Activated CD4-positive, alpha-beta T cell treated with anti-CD3 and anti-CD28 coated beads, Interleukin-2, Interleukin-6, amounts not matched to agents 100 ng/mL and 50 ng/mL, durations not matched to agents 16 hours and 8 hours (primary cell): ENCODE measurements at places on chromosomes 12 and 14.

DNA sequence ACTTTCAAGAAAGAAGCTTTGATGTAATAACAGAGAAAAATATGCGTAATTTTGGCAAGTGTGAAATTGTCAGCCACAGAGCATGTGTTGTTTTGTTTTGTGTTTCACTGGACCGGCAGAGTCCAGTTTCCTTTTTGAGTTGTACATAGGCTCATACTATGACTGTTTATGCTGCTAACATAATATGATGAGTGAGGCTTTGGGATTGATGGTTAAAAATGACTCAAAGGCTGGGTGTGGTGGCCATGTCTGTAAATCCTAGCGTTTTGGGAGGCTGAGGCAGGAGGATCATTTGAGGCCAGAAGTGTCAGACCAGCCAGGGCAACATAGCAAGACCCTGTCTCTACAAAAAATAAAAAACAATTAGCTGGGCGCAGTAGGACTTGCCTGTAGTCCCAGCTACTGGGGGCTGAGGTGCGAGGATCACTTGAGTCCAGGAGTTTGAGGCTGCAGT lies 487.9 kb downstream of the PCNX1 start:
- DNase-seq = peak; percentile 49

DNA sequence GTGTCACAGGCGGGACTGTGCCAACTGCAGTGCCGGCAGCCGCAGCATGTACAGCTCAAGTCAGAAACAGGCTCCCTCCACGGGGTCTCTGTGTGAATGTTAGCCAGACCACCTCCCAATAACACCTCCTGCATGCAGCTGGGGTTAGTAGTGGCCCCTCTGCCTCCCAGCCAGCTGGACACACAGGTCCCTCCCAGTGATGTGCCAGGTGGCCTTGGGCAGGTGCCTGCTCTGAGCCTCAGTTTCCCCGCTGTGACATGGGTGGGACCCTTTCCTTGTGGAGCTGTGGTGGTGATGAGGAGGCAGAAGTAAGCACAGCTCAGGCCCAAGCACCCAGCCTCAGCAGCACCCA lies 139.9 kb downstream of the ADGRD1 start:
- DNase-seq = no peak

GRCh38 chr12:102567031-102567985 lies 86.9 kb upstream of the IGF1 start:
- DNase-seq = no peak

- DNase-seq = no peak
These were observed 6.6 kb upstream of the ABCD4 start for GRCh38 chr14:74309125-74310022.

DNA sequence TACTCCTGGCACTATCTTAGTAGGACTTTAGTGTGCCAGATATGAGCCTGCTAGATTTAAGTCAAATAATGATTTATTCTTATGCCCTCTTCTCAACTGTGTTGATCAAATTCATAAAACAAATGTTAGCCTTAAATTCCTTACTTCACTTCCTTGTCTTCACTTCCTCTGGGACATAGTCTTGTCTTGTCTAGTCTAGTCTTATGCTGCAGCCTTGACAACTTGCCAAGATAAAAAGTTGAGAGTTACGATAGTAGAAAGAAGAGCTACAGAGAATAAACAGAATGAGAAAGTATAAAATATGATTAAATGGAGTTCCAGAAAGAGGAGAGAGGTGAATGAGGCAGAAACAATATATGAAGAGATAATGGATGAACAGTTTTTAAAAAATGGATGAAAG lies 378.1 kb downstream of the DAD1 start:
- no peak for DNase-seq

GRCh38 chr14:68380329-68380741 lies 412.5 kb downstream of the ZFP36L1 start:
- DNase-seq = no peak

- peak; percentile 84 for DNase-seq
These were observed 8.1 kb upstream of the RNF34 start for GRCh38 chr12:121391619-121392324.

DNA sequence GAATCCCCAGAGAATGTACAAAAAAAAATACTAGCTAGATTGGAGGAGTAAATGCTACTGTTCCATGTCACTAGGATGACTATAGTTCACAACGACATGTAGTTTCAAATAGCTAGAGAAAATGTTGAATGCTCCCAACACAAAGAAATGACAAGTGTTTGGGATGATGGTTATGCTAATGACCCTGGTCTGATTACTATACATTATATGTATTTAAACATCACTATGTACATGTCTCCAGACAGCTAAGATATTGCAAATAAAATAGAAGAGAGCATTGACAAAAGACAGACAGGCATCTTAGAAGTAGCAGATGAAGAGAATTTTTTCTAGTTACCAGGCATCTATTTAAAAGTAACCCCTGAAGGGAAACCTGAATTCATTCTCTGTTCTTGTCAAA lies 281.6 kb upstream of the SLC16A7 start:
- no peak for DNase-seq

GRCh38 chr12:85006206-85006605 lies 29.9 kb downstream of the TSPAN19 start:
- DNase-seq = no peak

- DNase-seq = no peak
These were observed 191.4 kb downstream of the KITLG start for GRCh38 chr12:88388566-88389540.

GRCh38 chr14:95597784-95598211 lies 62.9 kb downstream of the GLRX5 start:
- no peak for DNase-seq

DNA sequence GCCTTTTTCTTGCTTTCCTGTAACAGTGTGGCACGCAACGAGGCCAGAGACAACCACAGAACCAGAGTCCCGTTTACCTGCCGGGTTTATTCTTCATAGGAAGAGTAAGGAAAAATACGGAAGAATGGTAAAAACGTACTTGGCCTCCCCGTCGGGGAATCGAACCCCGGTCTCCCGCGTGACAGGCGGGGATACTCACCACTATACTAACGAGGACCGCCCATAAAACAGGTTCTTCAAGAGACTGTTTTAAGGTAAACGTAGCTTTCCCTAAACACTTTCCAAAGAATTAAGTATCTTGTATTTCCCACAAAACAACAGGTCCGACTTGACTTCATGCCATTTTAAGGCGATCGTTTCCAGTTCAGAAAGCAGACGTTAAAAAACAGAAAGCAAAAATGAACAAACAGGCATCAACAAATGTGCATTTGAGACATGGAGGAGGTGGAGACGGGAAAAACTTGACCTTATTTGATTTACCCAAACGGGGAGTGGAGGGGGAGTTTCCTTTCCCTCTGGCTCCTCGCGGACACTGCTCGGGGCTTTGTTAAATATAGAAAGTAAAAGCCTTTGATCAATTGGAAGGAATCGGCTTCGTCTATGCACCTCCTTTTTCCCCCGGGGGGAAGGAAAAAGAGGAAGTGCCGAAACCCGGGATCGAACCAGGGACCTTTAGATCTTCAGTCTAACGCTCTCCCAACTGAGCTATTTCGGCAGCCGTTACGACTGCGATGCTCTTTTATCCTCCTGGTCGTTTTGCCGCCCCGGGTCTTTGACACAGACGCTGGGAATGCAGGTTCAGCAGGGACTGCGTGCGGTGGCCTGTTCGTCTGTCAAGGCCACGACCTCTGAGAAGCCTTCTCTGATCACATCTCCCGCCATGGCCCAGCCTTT lies 13.0 kb upstream of the UBC start:
- peak; percentile 94 for DNase-seq

DNA sequence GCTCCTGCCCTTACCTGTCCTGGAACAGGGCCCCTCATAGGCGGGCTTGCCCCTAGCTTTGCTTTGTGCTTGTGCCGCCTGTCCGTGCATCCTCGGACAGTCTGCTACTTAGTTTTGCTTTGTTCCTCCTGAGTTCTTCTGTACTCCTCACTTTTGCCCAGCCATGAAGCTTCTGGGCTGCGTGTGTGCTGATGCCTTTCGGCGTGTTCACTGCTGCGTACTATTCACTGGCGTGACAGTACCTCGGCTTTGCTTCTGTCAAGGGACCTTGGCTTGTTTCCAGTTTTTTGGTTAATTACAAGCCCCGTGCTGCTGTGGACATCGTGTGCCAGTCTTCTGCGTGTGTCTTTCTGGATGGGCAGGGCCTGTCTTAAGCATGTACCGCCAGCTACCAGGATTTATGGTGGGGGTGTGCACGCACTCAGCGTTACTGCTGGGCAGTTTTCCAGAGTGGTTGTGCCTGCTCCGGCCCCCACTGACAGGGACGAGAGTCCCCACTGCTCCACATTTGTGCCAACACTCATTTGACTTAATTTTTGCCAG lies 2.5 kb downstream of the PACS2 start:
- DNase-seq = no peak

GRCh38 chr12:81386101-81386500 lies 308.2 kb downstream of the ACSS3 start:
- no peak for DNase-seq

DNA sequence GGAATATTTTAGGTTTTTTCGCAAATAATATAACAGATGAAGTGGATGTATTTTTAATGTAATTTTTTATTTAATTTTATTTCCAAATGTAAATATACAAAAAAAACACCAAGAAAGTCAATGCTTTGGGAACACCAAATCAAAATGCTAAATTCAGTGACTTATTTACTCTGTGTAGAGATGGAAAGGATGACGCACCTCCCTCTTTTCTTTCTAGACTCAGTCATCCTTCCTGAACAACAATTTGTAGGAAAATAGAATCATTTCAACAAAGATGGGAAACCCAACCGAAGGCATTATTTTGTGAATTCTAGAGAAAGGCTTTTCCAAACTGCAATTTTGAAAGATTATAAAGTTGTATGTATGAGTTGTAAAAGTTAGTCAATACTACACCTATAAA lies 57.7 kb downstream of the CCER1 start:
- DNase-seq = no peak

GRCh38 chr14:47536341-47536740 lies 139.1 kb downstream of the MDGA2 start:
- DNase-seq = no peak

- no peak for DNase-seq
These were observed 5.8 kb upstream of the SLC25A47 start for GRCh38 chr14:100317389-100317788.

- no peak for DNase-seq
These were observed 32.7 kb downstream of the DUSP6 start for GRCh38 chr12:89319606-89320005.

GRCh38 chr12:112716099-112717093 lies 75.2 kb upstream of the RPH3A start:
- DNase-seq = no peak
